ENCODE measurements at places on chromosomes 5 and 9.

DNA sequence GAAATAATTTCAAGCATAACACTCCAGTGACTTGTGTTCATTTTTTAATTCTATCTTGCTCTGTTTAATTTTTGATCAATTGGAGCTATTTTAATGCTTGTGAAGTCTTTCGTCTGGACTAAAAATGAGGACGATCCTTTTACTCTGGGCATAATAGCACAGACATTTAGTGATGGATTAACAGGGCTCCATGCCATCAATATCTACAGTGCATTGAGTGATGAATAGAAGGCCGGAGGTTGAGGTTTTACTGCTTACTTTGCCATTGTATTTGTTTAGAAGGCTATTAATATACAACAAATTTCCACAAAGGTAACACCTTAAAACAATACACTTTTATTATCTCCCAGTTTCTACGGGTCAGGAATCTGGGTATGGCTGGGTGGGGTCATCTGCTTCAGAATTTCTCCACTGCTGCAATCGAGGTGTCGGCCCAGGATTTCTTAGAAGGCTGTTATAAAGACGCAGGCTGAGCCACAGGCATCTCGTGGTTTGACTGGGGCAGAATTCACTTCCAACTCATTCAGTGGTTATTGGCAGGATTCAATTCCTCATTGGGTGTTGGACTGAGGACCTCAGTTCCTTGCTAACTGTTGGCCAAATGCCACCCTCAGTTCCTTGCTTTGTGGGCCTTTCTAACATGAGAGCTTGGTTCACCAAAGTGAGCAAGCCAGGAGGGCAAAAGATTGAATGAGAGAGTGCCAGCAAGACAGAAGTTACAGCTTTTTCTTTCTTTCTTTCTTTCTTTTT is 265.4 kb upstream of the VLDLR start:
- H3K27ac ChIP-seq, result no peak overlapping the region
- peak; percentile 21 for DNase-seq
- H3K36me3 ChIP-seq, result no peaks in the 10 kb centered on the region
- H3K4me1 ChIP-seq, result no peaks in the 10 kb centered on the region
- no peaks in the 10 kb centered on the region for H3K27me3 ChIP-seq

DNA sequence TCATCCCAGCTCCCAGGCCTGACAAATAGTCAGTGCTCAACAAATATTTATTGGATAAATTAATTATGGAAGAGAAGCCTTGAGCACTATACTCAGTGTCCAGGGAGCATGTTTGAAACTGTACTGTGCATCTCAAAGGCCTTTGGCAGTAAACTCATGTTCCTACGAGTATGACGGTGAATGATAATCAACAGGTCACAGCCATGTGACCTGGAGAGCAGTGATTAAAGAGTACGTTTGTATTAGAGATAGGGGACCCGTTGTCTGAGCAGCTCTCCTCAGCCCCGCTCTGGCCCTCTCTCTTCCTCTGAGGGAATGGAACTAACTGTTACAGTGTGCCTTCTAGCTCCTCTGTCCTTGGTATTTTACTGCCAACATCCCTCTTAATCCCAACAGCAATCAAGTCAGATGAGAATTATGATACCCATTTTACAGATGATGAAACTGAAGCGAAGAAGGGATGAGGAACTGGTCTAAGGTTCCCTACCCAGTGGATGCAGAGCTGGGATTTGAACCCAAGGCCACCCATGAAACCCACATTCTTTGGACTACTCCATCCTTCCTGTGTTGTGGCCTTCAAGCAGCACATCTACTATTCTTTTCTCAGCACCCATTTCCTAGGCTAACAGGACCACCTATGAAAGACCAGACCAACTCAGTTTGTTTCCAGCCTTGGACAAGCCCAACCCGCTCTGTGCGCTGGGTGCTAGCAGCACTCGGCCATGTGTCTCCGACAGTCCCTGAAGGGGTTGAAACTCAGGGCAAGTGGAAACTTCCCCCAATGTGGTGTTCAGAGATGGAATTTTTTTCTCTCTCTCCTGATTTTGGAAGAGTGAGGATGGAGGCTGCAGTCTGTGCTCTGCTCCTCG is 34.9 kb downstream of the SPRY4 start:
- no peak overlapping the region for H3K27ac ChIP-seq
- H3K4me3 ChIP-seq, result no peak overlapping the region
- peaks cover 14% of the 10 kb centered on the region for H3K4me1 ChIP-seq
- no peaks in the 10 kb centered on the region for H3K36me3 ChIP-seq
- DNase-seq, result no peak
- no peaks in the 10 kb centered on the region for H3K27me3 ChIP-seq

DNA sequence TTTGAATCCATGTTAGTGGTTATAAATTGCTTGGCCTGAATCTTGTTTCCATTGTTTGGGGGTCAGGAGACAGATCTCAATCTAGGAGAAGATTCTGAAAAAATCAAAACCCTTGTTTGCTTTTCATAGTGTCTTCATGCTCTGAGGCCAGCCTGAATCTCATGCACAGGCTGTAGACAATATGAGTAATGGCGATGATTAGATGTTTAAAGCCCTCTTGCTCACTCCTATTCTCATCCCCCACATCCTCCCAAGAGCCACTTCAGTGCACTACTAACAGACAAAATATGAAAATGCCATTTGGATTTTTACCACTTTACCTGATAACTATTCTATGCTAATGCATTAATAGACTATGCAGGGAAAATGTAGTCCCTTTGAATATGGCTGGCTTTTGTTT is 129.4 kb downstream of the NUDT12 start:
- H3K36me3 ChIP-seq, result no peaks in the 10 kb centered on the region
- H3K4me1 ChIP-seq, result no peaks in the 10 kb centered on the region
- peaks cover 6% of the 10 kb centered on the region for H3K27me3 ChIP-seq
- H3K4me3 ChIP-seq, result no peak overlapping the region
- H3K27ac ChIP-seq, result no peak overlapping the region

DNA sequence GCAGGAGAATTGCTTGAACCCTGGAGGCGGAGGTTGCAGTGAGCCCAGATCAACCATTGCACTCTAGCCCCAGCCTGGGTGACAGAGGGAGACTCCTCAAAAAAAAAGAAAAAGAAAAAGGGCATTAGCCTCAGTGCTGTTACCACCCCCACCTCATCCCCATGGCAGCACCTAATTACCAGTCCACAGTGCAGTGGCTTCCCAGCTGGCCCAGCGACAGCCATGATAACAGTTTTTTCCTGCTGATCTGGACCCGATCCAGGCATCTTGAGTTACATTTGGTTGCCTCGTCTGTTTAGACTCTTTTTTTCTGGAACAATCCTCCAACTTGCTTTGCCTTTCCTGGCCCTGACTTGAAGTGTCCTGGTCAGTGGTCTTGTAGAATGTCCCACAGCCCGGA is 24.4 kb downstream of the NCS1 start:
- no peak overlapping the region for H3K27ac ChIP-seq
- H3K4me3 ChIP-seq, result no peak overlapping the region
- no peaks in the 10 kb centered on the region for H3K4me1 ChIP-seq
- no peaks in the 10 kb centered on the region for H3K36me3 ChIP-seq
- no peak for DNase-seq

DNA sequence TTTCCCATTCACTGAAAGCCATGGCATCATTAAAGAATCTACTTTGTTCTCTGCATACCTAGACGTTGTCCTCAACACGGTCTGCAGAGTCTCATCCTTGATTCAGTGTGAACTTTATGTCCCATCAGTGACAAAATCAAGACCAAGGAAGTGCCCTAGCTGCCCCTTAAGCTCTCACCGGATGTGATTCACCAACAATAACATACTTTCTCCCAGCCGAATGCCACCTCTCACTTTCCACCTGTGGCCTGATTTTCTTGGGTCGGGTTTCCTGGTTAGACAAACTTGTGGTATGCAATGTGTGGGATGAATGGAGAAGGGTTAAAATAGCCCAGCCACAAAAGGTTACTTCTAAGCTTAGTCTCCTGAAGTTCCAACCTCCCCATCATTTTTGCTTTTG is 145.3 kb upstream of the PAPPA start:
- DNase-seq, result no peak
- H3K27me3 ChIP-seq, result no peaks in the 10 kb centered on the region
- H3K4me3 ChIP-seq, result no peak overlapping the region
- H3K36me3 ChIP-seq, result no peaks in the 10 kb centered on the region

GRCh38 chr9:136093995-136094881 is 851 bp downstream of the NACC2 start:
- peaks cover 15% of the 10 kb centered on the region for H3K27me3 ChIP-seq
- H3K27ac ChIP-seq, result no peak overlapping the region
- peak overlapping the region; percentile 68 for H3K4me3 ChIP-seq
- H3K4me1 ChIP-seq, result peaks cover 4% of the 10 kb centered on the region
- no peaks in the 10 kb centered on the region for H3K36me3 ChIP-seq
- peak; percentile 77 for DNase-seq

GRCh38 chr9:127075624-127076372 is 46.6 kb downstream of the ANGPTL2 start:
- no peak overlapping the region for H3K27ac ChIP-seq
- H3K4me3 ChIP-seq, result no peak overlapping the region
- H3K4me1 ChIP-seq, result peaks cover 2% of the 10 kb centered on the region
- H3K36me3 ChIP-seq, result no peaks in the 10 kb centered on the region
